ENCODE measurements at places on chromosomes 11 and 22.

DNA sequence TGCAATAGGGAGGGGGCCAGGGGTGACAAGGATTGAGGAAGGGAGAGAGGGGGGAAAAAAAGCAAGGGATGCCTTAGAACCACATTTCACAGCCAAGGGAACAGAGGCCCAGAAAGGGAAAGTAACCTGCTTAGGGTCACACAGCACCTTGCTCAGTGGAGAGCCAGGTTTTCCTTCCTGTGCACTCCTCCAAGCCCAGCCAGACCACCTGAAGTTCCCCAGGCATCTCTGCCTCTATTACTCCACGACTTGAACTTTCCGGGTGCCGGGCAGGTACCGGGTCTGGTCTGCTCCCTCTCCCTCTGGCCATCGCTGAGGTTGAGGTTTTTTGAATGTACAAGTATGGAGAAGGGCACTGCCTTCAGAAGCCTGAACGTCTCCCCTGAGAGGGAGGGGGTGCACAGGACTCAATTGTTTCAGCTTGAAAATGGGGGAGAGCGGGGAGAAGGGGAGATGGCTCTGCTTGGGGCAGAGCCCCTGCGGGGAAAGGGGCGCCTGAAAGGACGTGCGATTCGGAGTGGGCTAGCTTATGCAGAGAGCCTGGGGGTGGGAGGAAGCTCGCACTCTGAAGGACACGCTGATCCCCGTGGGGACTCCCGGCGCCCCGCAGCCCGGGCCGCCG lies 516 bp upstream of the SERPINH1 start:
- DNase-seq = no peak

GRCh38 chr22:19199479-19199878 lies 20.9 kb upstream of the SLC25A1 start:
- no peak for DNase-seq

DNA sequence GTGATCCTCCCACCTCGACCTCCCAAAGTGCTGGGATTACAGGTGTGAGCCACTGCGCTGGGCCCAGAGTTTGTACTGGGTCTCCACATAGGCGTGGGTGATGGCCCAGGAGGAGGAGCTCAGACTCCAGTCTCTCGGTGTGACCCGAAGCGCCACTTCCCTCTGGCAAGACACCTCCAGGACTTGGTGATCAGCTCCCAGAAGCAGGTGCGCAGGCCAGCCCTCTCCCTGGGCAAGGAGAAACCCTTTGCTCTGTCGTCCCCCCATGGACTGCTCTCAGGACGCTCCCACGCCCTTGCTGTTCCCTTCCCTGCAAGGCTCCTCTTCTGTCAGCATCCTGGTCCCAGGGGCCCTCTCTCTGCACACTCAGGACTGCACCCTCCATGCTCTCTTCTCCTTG lies 5.5 kb upstream of the YPEL1 start:
- DNase-seq = no peak

DNA sequence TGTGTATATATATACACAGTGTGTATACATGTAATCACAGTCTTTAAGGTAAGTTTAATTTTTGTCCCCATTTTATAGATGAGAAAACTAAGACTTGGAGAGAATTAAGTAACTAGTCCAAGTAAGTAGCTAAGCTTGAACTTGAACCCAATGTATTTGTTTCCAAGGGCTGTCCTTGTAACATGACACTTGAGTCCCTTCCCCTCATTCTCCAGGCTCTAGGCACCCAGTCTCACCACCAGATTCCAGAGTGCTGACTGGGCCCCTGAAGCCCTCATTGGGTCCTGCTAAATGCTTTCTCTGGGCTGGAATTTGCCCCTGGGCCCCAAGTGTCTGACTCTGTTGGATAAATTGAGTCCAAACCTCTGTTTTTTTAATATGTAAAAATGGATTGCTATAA lies 45.5 kb downstream of the ADM start:
- DNase-seq = no peak

GRCh38 chr22:46728470-46728869 lies 9.6 kb downstream of the CERK start:
- no peak for DNase-seq

- DNase-seq = no peak
These were observed 732 bp upstream of the PC start for GRCh38 chr11:66958956-66959274.

- no peak for DNase-seq
These were observed 413.0 kb upstream of the LRRC4C start for GRCh38 chr11:41872426-41872825.

DNA sequence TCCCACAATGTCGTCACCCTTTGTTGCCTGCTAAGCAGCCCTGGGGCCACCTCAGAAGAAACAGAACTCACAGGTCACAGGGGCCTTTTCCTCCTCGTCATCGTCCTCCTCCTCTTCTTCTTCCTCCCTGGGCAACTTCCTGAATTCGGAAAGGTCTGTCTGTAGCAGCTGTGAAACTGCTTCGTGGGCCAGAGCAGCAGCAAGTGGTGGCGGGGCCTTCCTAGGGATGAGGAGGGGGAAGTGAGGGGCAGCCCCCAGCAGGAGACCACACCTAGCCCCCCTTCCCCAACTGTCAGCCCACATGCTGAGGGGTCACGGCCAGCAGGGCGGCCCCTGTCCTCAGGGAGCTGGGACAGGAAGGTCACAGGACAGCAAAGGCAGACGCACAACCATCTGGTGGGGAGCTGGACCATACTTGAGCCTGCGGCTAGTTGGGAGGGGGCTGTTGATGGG lies 13.2 kb downstream of the PPM1F start:
- no peak for DNase-seq

DNA sequence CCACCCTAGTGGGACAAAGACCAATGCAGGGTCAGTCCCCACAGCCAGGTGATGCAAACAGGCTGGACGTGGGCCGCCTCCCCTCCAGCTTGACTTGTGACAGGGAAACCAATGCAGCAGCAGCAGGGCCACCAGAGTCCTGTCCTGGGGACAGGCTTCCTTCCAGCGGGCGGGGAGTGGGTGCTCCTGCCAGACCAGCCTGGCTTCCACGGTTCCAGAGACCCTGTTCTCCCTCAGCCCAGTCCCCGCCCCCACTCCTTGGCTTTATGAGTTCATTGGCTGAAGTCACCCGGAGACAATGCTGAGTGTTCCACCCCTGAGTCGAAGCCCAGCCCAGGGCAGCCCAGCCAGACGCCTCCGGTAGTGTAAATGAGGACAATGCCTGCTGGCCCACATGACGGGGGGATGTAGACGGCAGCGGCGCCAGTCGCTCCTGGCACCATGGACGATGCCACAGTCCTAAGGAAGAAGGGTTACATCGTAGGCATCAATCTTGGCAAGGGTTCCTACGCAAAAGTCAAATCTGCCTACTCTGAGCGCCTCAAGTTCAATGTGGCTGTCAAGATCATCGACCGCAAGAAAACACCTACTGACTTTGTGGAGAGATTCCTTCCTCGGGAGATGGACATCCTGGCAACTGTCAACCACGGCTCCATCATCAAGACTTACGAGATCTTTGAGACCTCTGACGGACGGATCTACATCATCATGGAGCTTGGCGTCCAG lies at the start of gene TSSK2:
Gene TSSK2 (plus strand): TSS at position 350 of the 726 bp plus-strand sequence. CDS start 92 bp downstream, at position 442.
- no peak for DNase-seq

- no peak for DNase-seq
These were observed 284.4 kb downstream of the CTTN start for GRCh38 chr11:70682760-70683159.

- no peak for DNase-seq
These were observed 505 bp upstream of the TMEM132A start for GRCh38 chr11:60923800-60924109.

GRCh38 chr11:34223021-34223813 lies 117.8 kb downstream of the NAT10 start:
- peak; percentile 55 for DNase-seq

DNA sequence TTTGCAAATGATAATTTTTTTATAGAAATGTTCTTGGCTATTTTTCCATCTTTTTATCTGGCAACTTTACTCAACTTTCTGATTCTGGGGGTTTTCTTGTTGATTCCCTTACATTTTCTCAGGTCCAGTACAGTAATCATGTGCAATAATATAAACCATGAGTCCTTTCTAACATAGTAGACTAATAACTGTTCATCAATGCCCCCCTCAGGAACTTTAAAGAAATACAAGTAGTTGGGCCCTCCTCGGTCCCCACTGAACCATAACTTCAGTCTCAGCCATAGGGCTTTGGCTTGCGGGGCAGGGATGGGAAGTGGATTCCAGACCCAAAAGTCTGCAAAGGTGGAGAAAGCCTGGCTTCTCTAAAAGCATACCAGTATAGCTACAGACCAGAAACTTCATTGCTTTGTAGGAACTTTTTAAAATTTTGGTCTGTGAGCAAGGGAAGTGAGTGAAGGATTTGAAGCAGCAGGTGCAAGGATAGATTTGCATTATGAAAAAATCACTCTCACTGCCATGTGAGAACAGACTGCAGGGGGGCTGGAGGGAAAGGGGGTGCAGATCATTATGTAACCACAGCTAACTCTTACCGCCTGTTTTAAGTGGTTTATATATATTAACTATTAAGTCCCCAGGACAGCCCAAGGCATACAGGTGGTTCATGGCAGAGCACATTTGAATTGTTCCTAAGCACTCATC lies 10.4 kb upstream of the TUB start:
- DNase-seq = no peak

DNA sequence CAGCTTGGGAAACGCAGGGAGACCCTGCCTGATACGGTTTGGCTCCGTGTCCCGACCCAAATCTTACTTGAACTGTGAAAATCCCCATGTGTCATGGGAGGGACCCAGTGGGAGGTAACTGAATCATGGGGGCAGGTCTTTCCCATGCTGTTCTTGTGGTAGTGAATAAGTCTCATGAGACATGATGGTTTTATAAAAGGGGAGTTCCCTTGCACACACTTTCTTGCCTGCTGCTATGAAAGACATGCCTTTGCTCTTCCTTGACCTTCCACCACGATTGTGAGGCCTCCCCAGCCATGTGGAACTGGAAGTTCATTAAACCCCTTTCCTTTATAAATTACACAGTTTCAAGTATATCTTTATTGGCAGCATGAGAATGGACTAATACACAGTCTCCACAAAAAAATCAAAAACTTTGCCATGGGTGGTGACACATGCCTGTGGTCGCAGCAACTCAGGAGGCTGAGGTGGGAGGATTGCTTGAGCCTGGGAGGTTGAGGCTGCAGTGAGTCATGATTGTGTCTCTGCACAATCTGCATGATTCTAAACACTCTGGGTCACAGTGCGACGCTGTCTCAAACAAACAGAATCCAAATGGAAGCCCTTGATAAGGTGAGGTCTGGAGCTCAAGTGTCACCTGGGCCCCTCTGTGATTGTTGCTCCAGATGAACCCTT lies 34.9 kb downstream of the SYN3 start:
- DNase-seq = no peak

GRCh38 chr22:46047226-46047625 lies 70.3 kb upstream of the WNT7B start:
- no peak for DNase-seq

DNA sequence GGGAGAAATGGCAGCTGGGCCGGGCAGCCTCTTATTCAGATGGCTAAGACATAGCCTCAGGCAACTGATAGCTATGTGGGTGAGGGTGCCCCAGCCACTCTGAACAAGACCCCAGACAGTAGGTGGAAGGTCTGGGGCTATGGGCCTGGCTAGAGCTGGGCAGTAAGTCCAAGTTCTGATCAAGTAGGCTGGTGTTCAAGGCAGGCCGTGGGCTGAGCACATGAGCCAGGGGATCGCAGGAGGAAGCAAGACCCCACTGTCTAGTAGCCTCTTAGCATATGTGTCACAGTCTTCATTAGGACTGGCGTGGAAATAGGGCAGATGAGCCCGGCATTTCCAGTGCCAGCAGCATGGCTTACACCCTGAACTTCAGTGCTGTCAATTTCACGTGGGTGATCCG lies 192.1 kb downstream of the ADAMTS15 start:
- no peak for DNase-seq

- no peak for DNase-seq
These were observed 28.9 kb downstream of the RAB39A start for GRCh38 chr11:107957109-107957588.

DNA sequence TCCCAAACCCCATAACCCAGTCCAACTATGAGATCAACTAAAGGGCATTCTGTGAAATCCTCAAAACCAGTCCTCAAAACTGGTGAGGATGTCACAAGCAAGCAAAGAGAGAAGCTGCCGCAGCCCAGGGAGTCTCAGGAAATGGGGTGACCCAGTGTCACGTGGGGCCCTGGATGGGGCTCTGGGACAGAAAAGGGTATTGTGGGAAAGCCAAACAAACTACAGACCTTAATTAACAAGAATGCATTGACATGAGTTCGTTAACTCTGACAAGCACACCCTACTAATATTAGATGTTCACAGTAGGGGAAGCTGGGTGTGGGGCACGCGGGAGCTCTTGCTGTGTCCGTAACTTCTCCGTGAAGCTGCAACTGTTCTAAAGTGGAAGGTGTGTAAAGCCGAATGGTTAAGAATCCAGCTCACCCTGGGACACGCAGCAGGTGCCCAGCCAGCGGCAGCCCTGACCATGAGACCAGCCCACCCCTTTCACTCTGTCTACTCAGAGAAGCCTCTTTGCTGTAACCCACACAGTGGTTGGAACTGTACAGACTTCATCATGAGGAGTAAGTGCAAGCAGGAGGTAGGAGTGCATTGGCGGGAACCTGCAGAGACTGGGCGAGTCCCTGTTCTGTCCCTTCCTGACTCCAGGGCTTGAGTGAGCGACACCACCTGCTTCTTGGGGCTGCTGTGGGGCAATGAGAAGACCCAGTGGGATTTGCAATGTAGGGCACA lies 17.9 kb downstream of the LINC01488 start:
- no peak for DNase-seq

DNA sequence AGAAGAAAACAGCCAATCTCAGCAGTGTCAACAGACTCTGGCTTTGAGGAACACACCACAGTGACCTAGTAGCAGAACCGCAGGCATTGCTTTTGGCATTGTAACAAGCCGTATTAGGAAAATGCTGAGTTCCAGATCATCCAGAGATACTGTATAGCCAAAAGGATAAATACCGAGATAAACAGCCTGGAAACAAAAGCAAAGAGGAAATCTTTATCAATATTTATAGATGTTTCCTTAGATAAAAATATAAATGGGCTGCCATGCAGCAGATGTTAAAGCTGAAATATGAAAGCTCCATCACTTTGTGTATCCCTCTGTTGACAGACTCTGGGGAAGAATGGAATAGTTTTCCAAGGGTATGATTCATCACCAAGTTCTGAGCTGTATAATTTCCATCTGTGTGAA lies 98.9 kb upstream of the TP53AIP1 start:
- no peak for DNase-seq

GRCh38 chr22:41823797-41824196 lies 9.1 kb upstream of the SREBF2 start:
- DNase-seq = no peak

DNA sequence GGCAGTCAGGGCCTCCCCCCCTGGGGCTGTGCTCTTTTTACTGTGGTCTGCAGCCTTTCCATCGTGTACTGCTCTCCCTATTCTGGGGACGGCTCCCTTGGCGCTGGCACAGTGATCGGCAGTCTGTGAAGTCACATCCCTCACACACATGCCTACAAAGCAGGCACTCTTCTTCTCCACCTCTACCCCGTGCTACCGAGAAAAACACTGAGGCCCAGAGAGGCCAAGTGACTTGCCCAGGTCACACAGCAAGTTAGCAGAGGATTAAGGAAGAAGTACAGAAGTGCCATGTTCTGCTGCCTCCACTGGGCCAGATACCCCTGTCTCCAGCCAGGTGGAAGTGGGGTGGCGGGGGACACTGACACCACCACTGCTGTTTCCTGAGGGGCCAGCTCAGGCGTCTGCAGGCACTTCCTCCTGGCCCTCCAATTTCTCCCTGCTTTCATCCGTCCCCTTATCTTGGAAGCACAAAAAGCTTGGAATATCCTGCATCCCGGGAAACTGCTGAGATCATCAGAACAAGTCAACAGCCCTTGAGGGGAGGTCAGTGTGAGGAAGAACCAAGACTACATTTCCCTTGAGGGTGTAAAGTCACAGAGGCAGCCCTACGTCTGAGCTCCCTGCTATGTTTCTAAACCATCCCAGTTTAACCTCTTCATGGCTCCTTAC lies 30.2 kb upstream of the KLHL35 start:
- no peak for DNase-seq

Measured in AG04450 (cell line).